ENCODE measurements at places on chromosomes 12 and 14.
A peak's percentile ranks its signal among the peaks of the same experiment; 100 is the strongest.

DNA sequence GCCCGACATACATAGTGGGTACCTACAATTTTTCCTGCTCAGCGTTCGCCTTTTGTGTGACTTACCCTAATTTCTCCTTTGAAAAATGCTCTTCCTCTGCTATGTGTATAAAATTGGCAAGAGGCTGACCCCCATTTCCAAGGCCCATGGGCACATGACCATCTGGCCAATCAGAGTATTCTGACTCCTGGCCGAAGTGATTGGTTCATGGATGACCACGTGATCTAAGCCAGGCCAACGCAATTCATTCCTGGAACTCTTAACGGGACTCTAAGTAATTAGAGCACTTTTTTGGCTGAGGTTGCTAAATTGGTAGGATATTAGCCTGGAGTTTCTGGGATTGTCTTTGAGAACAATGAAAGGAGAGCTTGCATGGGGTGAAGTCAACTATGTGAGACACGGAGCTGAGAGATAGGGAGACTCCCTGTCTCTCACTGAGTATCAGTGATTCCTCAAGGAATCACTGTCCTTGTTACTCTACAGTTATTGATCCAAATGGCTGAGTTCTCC is 110.1 kb upstream of the TBX3 start:
- DNase-seq: no peak

DNA sequence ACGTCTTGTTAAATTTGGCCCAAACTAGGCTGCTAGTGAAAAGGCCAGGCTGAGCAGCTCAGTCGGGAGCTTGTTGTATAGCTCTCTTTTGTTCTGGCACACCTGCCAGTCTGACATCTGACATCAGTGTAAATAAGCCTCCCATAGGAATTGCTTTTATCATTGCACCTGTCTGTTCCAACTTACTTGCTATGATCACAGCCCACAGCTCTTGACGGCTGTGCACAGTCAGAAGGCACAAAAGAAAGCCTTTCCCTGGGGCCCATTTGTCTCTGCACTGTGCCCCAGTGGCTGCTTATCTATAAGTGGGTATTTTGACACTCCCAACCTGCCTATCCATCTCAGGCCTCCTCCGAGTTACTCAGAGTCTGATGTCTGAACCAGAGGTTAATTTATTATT is 324.5 kb downstream of the NUAK1 start:
- DNase-seq: no peak

- DNase-seq: no peak
These were observed 49.4 kb downstream of the DYNC1H1 start for GRCh38 chr14:102013669-102014200.

GRCh38 chr12:89661706-89662330 is 46.8 kb downstream of the ATP2B1 start:
- no peak for DNase-seq

- no peak for DNase-seq
These were observed 10.3 kb upstream of the RIC8B start for GRCh38 chr12:106764220-106764619.

- no peak for DNase-seq
These were observed 320.0 kb upstream of the ATP2B1 start for GRCh38 chr12:90028635-90029051.

GRCh38 chr12:131613678-131614077 is 97.2 kb upstream of the SFSWAP start:
- no peak for DNase-seq

DNA sequence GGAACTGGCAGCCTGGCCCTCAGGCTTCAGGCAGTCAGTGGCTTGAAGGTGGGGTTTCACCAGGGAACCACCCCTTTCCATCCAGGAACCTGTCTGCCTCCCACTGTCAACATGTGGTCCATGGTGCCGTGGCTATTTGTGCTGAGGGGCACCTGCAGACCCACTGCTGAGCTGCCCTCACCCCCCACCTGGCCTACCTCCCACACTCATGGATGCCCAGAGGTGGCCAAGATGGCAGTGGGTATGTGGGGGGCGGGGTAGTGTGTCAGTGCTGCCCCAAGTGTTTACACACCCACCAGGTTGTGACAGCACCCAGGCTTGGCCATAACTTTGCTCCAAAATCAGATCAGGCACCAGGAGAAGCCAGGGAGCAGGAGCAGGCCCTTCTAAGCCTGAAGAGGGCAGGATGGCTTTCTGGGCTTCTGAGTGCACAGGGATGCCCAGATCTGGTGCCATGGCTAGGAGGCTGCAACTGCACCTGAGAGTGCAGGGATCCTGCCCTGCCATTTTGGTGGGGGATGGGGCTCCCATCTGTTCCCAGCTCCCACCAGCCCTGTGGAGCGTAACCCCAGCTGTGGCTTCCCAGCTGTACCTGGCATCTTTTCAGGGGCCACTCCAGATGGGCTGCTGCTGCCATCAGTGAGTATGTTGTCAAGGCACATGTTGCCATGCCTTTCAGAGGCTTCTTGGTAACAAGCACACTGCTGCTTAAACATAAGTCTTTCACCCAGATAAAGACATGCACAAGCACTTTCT is 263.9 kb downstream of the LRIG3 start:
- no peak for DNase-seq

GRCh38 chr12:54428050-54429013 is 9.3 kb upstream of the ITGA5 start:
- no peak for DNase-seq

GRCh38 chr12:9867531-9867930 is 1.6 kb downstream of the CLEC2B start:
- no peak for DNase-seq

DNA sequence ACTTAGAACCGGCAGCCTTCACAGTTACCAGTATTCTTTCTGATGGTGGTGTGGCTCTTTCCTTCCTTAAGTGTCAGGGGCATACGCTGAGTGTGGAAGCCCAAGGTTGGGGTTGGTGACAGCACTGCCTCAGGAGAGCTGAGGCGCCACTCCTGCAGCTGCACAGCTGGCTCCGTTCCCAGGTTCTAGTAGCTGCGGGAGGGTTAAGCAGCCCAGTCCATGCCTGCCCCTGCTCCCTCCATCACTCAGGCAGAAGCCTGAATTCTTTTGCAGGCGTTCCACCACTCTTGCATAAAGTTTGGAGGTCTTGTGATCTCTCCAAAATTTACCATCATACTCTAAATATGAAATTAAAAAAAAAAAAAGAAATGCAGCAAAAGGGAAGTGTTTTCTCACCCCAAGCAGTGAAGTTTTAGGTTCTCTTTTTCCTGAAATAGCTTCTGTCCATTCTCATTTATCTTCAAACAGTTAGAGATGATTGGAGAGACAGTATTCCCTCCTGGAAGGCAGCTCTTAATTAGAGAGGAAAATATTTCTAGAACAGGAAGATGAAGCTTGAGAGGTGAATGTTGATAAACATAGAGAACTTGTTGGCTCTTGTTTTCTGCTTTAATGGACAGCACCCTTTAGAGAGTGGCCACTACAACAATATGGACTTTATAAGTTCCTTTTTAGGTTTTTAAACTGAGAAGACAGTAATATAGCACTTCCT is 136.1 kb downstream of the FGD4 start:
- no peak for DNase-seq

DNA sequence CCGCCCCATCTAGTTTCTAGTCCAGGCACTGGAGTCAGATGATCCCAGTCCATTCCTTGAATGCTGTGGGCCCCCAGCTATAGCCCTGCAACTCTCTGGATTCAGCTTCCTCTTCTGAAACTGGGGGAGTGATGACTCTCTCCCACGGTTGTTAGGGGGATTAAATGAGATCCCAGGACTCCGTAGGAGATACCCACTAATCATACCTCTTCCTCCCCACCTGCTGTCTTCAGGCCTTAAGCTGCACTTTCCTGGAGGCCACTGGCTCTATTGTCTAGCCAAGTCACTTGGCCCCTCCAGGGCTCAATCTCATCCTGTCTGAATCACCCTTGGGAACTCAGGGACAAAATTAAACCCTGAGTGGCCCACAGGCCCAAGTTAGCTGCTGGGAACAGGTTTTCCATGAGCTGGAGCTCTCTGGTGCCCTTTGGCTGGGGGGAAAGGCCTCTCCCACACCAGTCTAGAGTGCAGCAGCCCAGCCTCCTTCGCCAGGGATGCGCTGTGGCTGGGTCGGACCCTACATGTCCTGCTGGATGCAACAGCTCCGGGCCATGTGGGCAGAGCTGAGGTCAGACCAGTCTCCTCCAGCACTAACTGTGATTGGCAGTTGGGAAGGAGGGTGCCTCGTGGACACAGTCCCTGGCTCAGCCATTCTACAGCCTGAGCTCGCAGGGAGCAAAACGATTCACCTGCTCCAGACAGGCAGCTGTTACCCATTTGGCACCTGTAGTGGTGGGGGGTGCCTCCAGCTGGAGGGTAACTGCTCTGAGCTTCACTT is 6.0 kb upstream of the ASB2 start:
- no peak for DNase-seq

- DNase-seq: no peak
These were observed 15.5 kb upstream of the SYT10 start for GRCh38 chr12:33455096-33455495.

DNA sequence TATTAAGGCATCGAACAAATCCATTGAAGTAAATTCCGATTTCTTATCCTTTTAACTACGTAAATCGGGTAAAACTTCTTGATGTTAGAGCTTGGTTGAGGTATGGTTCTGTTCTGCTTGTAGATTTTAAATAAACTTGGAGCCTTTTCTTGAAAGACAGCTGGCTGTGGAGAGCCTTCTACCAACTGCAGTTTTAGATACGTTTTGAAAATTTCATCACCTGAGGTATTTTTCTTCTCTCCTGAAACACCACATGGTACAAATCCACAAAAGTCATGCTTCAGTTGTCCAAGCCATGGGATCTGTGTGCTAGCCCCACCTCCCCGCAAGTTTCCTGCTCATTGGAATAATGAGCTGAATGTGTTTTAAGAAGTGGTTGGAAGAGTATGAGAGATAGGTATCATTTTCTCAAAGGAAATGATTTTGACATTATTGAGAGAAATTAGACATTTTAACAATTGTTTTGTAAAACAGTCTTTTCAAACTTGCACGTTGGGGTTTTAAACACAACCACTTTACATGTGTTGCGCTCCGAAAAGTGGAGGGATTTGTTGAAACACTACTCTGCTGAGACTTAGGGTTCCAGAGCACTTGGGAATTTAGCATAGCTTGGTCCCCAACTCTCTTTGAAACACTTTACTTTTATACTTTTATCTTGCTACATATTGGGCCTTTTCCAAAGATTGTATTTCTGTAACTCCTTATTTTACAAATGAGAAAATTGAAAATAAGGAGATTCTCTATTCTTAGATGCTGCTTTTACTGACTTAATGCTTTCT is 1.4 kb downstream of the PPM1A start:
- no peak for DNase-seq

DNA sequence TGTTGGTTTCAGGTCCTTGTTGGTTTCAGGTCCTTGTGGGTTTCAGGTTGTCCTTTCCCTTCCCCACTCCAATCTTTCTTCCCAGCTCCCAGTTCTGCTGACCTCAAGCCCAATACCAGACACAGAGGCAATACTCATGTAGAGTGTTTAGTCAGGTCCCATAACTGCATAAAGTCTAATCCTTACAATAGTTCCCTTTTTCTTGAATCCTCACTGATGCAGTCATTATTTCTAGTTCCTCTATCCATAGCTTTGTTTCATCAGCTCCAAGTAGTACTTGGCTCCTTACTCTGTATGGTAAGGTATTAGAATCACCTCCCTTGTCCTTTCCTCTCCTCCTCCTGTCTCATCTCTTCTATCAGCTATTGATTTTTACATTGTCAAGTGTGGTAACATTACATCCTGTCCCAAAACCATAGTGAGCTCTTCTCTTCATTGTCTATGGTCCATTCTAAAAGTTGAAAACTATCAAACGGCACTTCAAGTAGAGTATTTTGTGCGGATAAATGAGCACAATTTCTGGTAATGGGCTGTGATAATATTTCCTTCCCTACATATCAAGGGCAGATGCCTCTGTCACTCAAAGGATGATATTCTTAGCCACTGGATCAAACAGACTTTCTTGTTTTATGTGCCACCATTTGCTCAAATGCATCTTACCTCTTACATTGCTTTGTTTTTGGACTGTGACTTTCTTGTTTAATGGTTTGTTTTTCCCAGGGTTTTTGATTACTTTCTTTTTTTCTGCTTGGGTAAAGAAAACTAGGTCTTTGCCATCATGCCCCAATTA is 57.2 kb upstream of the JDP2 start:
- DNase-seq: no peak

DNA sequence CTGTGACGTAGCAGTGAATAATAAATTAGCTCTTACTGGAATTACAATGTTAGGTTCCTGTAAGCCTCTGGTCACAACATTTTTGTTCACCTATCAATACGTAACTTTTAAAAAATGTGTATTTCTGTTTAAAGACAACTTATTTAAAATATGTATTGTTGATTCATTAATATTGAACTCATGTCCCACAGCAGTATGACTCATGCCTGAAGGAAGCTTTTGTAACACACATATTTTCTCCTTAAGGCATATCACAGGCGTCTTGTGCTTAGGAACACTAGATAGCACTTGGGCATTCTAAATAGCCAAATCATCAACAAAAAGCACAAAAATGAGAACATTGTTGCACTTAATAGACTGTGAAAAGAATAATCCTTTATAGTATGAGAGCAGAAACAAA is 92.5 kb downstream of the GPHN start:
- no peak for DNase-seq

- peak; percentile 1 for DNase-seq
These were observed 54.0 kb upstream of the PDE3A start for GRCh38 chr12:20314328-20314727.

DNA sequence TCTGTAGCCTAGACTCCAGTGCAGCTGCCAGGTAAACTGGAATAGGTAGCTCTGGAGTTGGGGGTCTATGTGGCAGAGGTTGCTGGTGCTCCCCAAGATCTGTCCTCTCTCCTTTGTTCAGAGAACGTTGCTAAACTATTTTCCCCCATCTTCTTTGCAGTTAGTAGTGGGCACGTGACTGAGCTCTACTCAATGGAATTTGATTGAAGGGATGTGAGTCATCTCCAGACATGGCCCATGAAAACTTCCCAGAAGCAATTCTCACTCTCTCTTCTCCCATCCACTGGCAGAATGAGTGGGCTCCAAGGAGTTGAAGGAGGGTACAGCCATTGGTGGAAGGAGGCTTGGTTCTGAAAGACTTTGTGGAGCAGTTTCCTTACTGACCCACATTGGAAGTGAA is 44.0 kb downstream of the PAH start:
- no peak for DNase-seq

DNA sequence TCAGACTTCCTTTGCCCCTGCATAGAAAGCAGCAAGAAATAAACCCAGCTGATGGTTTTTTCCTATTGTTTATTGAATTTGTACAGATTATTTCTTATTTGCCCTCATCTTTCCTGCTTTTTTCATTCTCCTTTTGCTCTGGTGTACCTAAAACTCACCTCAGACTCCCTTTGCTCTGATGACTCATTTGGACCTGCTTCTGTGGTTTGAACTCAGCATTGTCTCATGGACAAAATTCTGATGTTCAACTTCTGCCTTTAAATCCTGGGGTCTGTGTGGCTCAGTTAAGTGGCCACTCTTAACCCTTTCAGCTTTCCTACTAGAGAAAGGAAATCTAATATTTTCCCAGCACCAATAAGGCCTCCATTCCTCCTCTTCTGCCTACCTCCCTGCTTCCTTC is 3.5 kb upstream of the SENP1 start:
- no peak for DNase-seq

- DNase-seq: no peak
These were observed 97.1 kb downstream of the MYF5 start for GRCh38 chr12:80813820-80814219.
